Smooth muscle cell of trachea (primary cell): ENCODE measurements at places on chromosomes 16 and 17. TPM values are rescaled to one million over a fixed set of nuclear protein-coding genes. Genes with fewer than 3 reads are reported as not detected.

The TBX2 gene
- total RNA-seq = 106 and 134 TPM in 2 replicates

The ITGAX gene
- 0.15 and 0.17 TPM in 2 replicates for total RNA-seq

The NGFR gene
- 0.44 and 3.3 TPM in 2 replicates for total RNA-seq

The TAT gene
- total RNA-seq = not detected in 2 replicates

The CES3 gene
- total RNA-seq = 0.66 and 1.9 TPM in 2 replicates

The UMOD gene
- not detected in 2 replicates for total RNA-seq

The SLC35G6 gene
- not detected in 2 replicates for total RNA-seq

The CMC2 gene
- 22.8 and 41.5 TPM in 2 replicates for total RNA-seq

The MLLT6 gene
- 23.7 and 27.6 TPM in 2 replicates for total RNA-seq

The ZNF469 gene
- total RNA-seq = 3.1 and 13.4 TPM in 2 replicates

The DPEP1 gene
- 0.33 TPM in 1 of 2 replicates, not detected in the other for total RNA-seq

The ACSM3 gene
- total RNA-seq = 0.29 and 1.7 TPM in 2 replicates

The MYL4 gene
- not detected in 2 replicates for total RNA-seq

The WDR59 gene
- 20.0 and 20.1 TPM in 2 replicates for total RNA-seq

The HAP1 gene
- under 0.01 and 0.17 TPM in 2 replicates for total RNA-seq

The ADAD2 gene
- not detected in 2 replicates for total RNA-seq

The NME3 gene
- 47.7 and 66.5 TPM in 2 replicates for total RNA-seq

The CCL5 gene
- total RNA-seq = 0.50 TPM in 1 of 2 replicates, not detected in the other

The KRT39 gene
- not detected in 2 replicates for total RNA-seq

The CHST5 gene
- total RNA-seq = 0.15 and 0.17 TPM in 2 replicates

The RND2 gene
- total RNA-seq = 0.29 and 0.66 TPM in 2 replicates

The ADAM11 gene
- total RNA-seq = 0.44 and 0.99 TPM in 2 replicates

The TPPP3 gene
- total RNA-seq = 1.0 and 2.2 TPM in 2 replicates

The VASN gene
- 122 and 273 TPM in 2 replicates for total RNA-seq

The ITPRIPL2 gene
- total RNA-seq = 30.5 and 71.1 TPM in 2 replicates

The ITGA2B gene
- total RNA-seq = 0.15 and 0.66 TPM in 2 replicates
